ENCODE measurements at places on chromosomes 12 and 14.

GRCh38 chr12:7106082-7106481 is 2.9 kb downstream of the C1RL start:
- DNase-seq: no peak

DNA sequence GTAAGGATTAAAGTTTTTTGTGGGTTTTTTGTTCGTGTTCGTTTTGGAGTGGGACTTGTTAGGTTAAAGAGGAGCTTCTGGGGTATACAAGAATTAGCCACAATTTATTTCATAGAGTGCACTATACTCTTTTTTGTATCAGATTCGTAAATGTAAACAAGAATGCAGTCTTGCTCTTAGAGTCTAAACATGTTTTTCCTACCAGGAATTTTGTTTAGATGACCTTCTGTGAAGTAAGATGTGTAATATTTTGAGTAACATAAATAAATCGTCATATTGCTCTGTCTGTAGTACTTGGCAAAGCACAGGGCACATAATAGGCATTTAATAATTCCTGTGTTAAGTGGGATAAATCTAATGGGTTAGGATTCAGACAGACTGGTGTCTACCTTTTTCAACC is 9.6 kb downstream of the CNOT2 start:
- no peak for DNase-seq

DNA sequence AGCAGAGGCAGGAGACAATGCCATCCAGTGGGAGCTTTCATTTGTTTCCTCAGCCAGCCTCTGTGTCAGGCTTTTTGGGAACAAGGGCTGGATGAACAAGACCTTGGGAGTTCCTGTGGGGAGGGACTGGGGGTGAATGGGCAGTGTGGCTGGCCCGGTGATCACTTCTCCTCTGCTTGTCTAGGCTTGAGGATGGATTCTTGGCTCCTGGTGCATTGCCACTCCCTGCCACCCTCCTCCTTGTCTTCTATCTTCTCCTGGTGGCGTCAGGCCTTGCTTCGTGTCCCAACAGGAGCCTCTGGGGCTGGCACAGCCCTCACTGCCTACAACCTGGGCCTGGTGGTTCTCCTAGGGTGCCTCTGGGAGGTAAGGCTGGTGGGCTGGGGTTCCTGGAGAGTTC is 25.0 kb upstream of the KCNA5 start:
- DNase-seq: no peak

- DNase-seq: no peak
These were observed 126.9 kb downstream of the KTN1 start for GRCh38 chr14:55706893-55707292.

GRCh38 chr12:89470741-89471509 is 53.7 kb downstream of the GALNT4 start:
- no peak for DNase-seq

- DNase-seq: no peak
These were observed 21.9 kb upstream of the MAP3K9 start for GRCh38 chr14:70830998-70831781.

DNA sequence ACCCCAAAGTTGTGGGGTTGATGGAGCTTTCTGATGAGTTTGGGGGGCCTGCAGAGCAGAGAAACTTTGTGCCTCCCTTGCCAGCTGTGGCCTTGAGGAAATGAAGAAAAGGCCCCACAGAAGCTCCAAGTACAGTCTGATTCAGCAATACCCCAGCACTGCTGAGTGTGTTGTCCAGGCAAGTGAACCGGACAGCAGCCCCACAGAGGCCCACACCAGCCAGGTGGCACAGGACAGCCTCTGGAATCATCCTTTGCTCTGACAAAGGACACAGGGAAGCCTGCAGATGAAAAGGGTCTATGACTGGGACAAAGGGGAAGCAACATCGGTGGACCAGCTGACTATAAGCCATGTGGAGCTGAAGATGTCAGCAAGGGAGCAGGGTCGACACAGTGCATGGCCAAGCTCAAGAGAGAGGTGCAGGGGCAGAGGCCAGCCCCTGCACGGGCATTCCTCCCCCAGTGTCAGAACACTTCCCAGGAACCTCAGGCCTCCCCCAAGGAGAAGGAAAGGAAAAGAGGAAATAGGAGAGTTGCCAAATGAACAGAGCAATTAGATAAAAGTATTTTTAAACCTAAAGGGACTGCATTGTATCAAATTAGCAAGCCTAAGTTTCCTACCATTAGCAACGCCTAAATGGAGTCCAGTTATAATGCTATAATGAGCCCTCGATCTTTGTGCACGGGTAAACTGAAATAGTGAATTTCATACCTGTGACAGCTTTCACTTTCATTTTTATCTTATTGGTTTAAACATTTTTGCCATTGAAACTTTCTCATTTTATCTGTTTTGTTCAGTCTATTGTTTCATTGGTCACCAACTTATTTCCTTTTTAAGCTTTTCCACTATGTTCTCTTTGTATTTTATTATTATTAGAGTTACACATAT is 46.3 kb upstream of the PTGDR start:
- DNase-seq: no peak

DNA sequence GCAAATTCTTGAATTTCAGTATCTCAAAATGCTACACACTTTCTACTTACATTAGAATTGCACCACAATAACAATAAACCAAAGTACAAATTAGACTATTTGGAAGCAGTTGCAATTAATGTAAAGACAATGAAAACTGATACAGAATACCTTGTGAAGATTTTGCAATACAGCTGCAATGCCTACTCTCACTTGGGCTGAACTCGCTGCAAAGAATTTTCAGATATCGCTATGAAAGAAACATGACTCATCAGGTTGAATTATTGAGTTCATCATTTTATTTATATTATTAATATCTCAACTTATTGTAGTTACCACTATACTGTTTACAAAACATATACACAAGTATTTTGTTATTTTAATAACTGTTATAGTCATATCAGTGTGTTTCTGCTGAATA is 108.0 kb upstream of the TMTC2 start:
- DNase-seq: no peak

DNA sequence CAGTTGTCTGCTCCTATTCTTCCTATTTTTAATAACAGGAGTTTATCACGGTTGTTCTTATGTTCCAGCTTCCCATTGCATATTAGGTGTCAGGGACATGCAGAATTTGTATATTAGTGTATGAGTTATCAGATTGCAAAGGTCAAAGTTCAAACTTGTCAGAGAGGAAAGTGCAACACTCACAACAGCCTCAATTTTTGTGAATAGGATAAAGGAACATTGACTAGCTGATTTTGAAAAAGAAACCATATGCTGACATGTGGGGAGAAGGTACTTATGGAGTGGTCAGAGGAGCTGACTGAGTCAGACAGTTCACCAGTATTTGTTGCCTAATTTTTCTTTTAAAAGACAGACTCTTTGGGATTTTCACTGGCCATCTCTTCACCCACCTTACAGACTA is 222.1 kb downstream of the C12orf50 start:
- no peak for DNase-seq

- no peak for DNase-seq
These were observed 32.6 kb downstream of the CD163L1 start for GRCh38 chr12:7411343-7411742.
